ENCODE measurements at places on chromosomes 7 and 10.

DNA sequence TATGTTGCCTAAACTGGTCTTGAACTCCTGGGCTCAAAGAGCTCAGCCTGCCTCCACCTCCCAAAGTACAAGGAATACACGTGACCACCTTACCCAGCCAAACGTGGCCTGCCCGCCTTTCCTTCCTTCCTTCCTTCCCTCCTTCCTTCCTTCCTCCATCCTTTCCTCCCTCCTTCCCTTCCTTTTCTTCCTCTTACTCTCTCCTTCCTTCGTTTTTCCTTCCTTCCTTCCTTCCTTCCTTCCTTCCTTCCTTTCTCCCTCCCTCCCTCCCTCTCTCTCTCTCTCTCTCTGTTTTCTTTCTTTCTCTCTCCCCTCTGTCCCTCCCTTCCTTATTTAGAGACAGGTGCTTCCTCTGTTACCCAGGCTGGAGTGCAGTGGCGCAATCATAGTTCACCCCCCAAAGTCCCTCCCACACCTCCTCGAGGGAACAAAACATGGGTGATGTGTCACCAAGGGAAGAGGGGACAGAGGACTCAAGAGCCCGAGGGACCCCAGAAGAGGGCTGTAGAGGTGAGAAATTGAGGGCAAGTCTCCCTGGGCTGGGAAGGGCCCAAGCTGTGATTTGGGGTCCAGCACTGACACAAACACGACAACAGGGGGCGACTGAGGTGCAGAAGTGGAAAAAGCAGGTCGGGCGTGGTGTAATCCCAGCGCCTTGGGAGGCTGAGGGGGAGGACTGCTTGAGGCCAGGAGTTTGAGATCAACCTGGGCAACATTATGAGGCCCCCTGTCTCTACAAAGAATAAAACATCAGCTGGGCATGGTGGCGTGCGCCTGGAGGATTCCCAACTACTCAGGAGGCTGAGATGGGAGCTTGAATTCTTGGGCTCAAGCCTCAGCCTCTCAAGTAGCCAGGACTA is 28.1 kb downstream of the EPHB4 start:
- no peaks in the 10 kb centered on the region for H3K27me3 ChIP-seq
- H3K36me3 ChIP-seq, result no peaks in the 10 kb centered on the region
- no peak overlapping the region for H3K4me3 ChIP-seq
- peaks cover 25% of the 10 kb centered on the region for H3K4me1 ChIP-seq
- no peak overlapping the region for H3K27ac ChIP-seq
- peak; percentile 74 for DNase-seq

DNA sequence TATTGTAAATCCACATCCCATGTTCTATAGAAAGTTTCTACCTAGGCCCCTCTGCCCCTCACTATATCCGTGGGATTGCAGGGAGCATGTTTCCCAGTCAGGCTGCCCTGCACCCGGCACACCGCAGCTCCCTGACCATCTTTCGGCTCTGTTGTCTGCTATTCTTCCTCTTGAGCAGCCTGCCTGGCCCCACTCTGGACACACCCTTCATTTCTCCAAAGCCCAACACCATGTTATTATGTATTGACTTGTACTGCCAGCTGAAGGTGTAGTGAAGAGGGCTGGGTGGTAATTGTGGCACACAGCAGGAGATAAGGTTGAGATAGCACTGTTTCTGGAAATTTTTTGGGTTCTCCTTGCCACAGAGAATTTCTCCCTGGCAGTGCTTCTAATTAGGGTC is 9.8 kb downstream of the LRMDA start:
- no peaks in the 10 kb centered on the region for H3K4me1 ChIP-seq
- DNase-seq, result no peak
- no peak overlapping the region for H3K27ac ChIP-seq
- no peaks in the 10 kb centered on the region for H3K36me3 ChIP-seq

- H3K4me1 ChIP-seq, result peaks cover 10% of the 10 kb centered on the region
- H3K36me3 ChIP-seq, result no peaks in the 10 kb centered on the region
- H3K4me3 ChIP-seq, result no peak overlapping the region
- no peak overlapping the region for H3K27ac ChIP-seq
- DNase-seq, result no peak
- H3K27me3 ChIP-seq, result no peaks in the 10 kb centered on the region
Observed at GRCh38 chr10:49243610-49244283, 55.2 kb upstream of the C10orf71 start.

DNA sequence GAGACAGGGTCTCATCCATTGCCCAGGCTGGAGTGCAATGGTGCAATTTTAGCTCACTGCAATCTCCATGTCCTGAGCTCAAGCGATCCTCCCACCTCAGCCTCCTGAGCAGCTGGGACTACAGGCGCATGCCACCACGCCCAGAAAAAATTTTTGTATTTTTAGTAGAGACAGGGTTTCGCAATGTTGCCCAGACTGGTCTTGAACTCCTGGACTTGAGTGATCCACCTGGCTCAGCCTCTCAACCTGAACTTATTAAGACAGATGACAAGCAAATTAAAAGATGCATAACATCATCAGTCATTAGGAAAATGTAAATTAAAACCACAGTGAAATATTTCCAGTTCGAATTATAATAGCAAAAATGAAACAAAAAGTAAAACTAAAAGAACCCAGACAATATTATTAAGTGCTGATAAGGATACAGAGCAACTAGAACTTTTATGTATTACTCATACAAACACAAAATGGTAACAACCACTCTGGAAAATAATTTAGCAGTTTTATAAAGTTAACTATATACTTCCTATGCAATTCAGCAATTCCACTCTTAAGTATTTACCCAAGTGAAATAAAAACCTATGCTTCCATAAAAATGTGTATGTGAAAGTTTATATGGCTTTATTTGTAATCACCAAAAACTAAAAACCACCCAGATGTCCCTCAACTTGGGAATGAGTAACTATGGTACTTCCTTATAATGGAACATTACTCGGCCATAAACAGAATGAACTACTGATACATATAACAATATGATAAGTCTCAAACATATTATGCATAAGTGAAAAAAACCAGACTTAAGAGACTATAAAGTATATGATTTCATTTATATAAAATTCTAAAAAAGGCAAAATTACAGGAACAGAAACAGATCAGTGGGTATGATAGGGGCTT is 15.3 kb downstream of the ZFAND4 start:
- no peaks in the 10 kb centered on the region for H3K36me3 ChIP-seq
- H3K27ac ChIP-seq, result no peak overlapping the region
- H3K4me3 ChIP-seq, result no peak overlapping the region
- H3K4me1 ChIP-seq, result peaks cover 25% of the 10 kb centered on the region

DNA sequence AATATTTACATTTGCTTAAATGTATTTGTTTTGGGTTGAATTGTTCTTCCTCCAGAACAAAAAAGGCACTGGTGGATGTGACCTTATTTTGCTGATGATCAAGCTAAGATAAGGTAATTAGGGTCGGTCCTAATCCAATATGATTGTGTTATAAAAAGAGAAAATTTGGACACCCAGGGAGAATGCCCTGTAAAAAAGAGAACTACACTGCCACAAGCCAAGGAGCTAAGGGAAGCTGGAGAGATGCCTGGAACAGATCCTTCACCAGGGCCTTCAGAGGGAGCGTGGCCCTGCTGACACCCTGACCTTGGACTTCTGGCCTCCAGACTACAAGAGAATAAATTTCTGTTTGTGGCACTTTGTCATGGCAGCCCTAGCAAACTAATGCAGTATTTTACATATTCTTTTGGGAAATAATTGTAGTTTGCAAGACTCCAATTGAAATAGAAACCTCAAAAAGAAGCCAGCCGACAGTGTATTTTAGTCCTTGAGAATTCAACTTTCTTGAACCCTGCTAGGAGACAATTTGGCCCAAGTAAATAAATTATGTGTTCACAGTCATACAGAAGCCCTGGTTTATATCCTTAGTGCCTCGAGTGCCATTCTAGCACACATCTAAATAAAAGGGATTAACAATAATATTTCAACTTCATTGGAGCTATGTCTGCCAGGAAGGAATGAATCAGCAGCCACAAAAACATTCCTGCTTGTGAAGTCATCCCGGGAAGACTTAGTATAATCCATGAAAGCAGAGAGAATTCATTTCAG is 164.6 kb downstream of the PKD1L1 start:
- H3K4me3 ChIP-seq, result no peak overlapping the region
- H3K4me1 ChIP-seq, result peaks cover 25% of the 10 kb centered on the region
- H3K36me3 ChIP-seq, result no peaks in the 10 kb centered on the region
- peak overlapping the region; percentile 78 for H3K27ac ChIP-seq
- peak; percentile 63 for DNase-seq

DNA sequence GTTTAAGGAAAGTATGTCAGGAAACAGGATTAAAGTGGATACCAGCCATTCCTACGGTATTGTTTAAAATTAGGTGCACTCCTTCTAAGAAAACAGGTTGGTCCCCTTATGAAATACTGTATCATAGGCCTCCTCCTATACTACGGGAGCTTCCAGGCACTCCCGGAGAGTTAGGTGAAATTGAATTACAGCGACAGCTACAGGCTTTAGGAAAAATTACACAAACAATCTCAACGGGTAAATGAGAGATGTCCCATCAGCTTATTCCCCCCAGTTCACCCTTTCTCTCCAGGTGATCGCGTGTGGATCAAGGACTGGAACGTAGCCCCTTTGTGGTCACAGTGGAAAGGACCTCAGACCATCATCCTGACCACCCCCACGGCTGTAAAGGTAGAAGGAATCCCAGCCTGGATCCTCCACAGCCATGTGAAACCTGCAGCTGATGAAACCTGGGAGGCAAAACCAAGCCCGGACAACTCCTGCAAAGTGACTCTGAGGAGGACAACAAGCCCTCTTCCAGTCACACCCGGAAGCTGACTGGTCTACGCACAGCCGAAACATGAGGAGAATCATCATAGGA is 25.1 kb upstream of the GHITM start:
- no peak overlapping the region for H3K4me3 ChIP-seq
- H3K27ac ChIP-seq, result no peak overlapping the region
- no peak for DNase-seq
- H3K4me1 ChIP-seq, result no peaks in the 10 kb centered on the region

- H3K36me3 ChIP-seq, result no peaks in the 10 kb centered on the region
- no peaks in the 10 kb centered on the region for H3K4me1 ChIP-seq
- no peaks in the 10 kb centered on the region for H3K27me3 ChIP-seq
- H3K4me3 ChIP-seq, result no peak overlapping the region
- DNase-seq, result no peak
Observed at GRCh38 chr7:75756991-75757676, 14.9 kb downstream of the CCL26 start.

GRCh38 chr7:86094166-86094669 is 549.5 kb upstream of the GRM3 start:
- no peak overlapping the region for H3K27ac ChIP-seq
- DNase-seq, result no peak
- no peak overlapping the region for H3K4me3 ChIP-seq

DNA sequence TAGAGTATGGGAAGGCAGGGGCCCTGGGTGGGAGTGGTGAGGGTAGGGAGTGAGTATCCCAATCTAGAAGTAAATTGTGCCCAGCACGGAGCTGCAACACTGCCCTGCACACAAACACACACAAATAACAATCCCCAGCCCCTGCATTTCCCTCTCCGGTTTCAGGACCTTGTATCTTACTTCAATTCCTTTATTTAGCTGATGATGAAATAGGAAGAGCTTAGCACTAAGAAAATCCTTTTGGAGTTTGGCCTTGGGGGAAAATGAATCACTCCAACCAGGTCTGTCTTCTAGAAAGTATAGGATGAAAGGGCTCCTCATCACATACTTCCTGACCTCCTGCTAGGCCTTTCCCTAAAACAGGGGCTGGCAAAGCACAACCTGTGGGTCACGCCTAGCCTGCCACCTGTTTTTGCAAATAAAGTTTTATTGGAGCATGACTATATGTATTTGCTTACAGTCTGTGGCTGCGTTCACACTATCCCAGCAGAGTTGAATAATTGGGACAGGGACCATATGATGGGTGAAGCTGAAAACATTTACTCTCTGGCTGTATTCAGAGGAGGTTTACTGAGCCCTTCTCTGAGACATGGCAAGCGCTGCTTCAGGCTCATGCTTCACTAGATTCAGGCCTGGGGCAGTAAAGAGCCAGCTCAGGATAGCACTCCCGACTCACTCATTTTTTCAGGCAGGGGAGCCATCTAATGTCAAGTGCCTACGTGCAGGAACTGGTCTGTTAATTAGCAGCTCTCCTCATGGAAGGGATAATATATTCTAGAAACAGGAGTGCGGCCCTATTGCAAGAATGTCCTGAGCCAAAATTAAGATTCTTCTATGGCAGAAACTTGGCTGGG is 111.0 kb downstream of the EGFR start:
- no peak overlapping the region for H3K4me3 ChIP-seq
- H3K36me3 ChIP-seq, result no peaks in the 10 kb centered on the region
- no peak for DNase-seq
- no peaks in the 10 kb centered on the region for H3K27me3 ChIP-seq
- peak overlapping the region; percentile 81 for H3K27ac ChIP-seq

GRCh38 chr10:54749623-54750022 is 51.4 kb downstream of the PCDH15 start:
- no peak for DNase-seq
- no peaks in the 10 kb centered on the region for H3K27me3 ChIP-seq
- H3K27ac ChIP-seq, result no peak overlapping the region
- no peaks in the 10 kb centered on the region for H3K4me1 ChIP-seq
- no peak overlapping the region for H3K4me3 ChIP-seq

- no peaks in the 10 kb centered on the region for H3K36me3 ChIP-seq
- no peak for DNase-seq
- no peak overlapping the region for H3K27ac ChIP-seq
- H3K4me1 ChIP-seq, result peaks cover 5% of the 10 kb centered on the region
Observed at GRCh38 chr10:26215935-26216584, 514 bp upstream of the GAD2 start.

DNA sequence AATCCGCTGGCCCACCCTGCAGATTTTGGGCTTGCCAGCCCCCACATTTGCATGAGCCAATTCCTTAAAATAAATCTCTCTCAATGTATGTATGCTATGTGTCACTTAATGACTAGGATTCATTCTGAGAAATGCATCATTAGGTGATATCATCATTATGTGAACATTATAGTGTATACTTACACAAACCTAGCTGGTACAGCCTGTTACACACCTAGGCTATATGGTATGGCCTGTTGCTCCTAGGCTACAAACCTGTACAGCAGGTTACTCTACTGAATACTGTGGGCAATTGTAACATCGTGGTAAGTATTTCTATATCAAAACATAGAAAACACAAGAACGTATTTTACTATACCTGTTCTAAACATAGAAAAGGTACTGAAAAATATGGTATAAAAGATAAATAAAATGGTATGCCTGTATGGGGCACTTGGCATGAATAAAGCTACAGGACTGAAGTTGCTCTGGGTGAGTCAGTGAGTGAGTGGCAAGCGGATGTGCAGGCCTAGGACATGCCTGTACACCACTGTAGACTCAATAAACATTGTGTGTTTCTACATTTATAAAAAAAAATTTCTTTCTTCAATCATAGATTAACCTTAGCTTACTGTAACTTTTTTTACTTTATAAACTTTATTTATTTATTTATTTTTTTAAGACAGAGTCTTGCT is 135.9 kb downstream of the ABCA13 start:
- H3K4me1 ChIP-seq, result no peaks in the 10 kb centered on the region
- no peaks in the 10 kb centered on the region for H3K27me3 ChIP-seq
- no peak overlapping the region for H3K4me3 ChIP-seq
- no peak for DNase-seq

GRCh38 chr10:128930515-128930914 is 536.5 kb upstream of the MGMT start:
- no peaks in the 10 kb centered on the region for H3K4me1 ChIP-seq
- no peaks in the 10 kb centered on the region for H3K27me3 ChIP-seq
- no peak overlapping the region for H3K27ac ChIP-seq
- no peak overlapping the region for H3K4me3 ChIP-seq

- no peak for DNase-seq
- H3K4me3 ChIP-seq, result no peak overlapping the region
- H3K27ac ChIP-seq, result no peak overlapping the region
- no peaks in the 10 kb centered on the region for H3K36me3 ChIP-seq
- H3K27me3 ChIP-seq, result peaks cover 88% of the 10 kb centered on the region
- H3K4me1 ChIP-seq, result no peaks in the 10 kb centered on the region
Observed at GRCh38 chr7:1231214-1232102, 1.2 kb upstream of the UNCX start.

- no peaks in the 10 kb centered on the region for H3K27me3 ChIP-seq
- DNase-seq, result no peak
- no peak overlapping the region for H3K4me3 ChIP-seq
- peaks cover 4% of the 10 kb centered on the region for H3K4me1 ChIP-seq
Observed at GRCh38 chr7:84226759-84227158, 32.2 kb upstream of the SEMA3A start.
